Tibial nerve (tissue), 4 donors: ENCODE measurements at places on chromosomes 16 and 17. TPM values are rescaled to one million over a fixed set of nuclear protein-coding genes. Genes with fewer than 3 reads are reported as not detected.
A peak's percentile ranks its signal among the peaks of the same experiment; 100 is the strongest.

DNA sequence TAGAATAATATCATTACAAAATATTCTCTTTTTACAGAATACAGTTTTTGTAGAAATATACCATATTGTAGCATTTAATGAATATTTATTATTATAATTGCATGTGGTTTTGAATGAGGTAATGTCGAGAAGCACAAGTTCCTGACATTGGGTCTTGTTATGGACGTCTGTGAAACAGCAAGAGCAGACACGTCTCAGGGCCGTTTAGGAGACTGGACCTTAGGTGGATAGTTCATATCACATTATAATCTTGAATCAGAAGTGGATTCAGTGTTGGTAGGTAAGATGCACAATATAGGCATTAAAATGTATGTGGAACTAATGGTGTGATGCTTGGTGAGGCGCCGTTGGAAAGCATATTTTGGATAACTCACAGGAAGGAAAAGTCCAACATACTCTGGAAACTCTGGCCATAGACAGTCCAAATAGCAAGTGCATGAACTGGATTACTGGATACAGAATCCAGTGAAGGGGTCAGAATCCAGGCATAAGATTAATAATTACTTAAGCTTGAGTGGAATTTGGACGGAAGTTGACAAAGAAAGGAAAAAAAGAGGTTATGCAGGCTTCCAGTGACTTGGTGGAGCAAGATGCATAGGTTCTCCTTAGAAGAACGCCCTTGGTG lies 17.2 kb downstream of the ABCA8 start:
- H3K27ac ChIP-seq = no peak overlapping the region
- no peak for DNase-seq
- H3K4me3 ChIP-seq = no peak overlapping the region
- H3K4me1 ChIP-seq = peaks cover 18% of the 10 kb centered on the region
- H3K27me3 ChIP-seq = no peaks in the 10 kb centered on the region
- H3K36me3 ChIP-seq = no peaks in the 10 kb centered on the region

- no peaks in the 10 kb centered on the region for H3K36me3 ChIP-seq
- DNase-seq = no peak
- H3K4me3 ChIP-seq = no peak overlapping the region
- no peak overlapping the region for H3K27ac ChIP-seq
- H3K4me1 ChIP-seq = no peaks in the 10 kb centered on the region
- no peaks in the 10 kb centered on the region for H3K27me3 ChIP-seq
These were observed 13.4 kb downstream of the USP43 start for GRCh38 chr17:9658593-9659211.

The CHST4 gene
- not detected for total RNA-seq

- no peak for DNase-seq
- H3K4me3 ChIP-seq = no peak overlapping the region
- no peaks in the 10 kb centered on the region for H3K36me3 ChIP-seq
- no peaks in the 10 kb centered on the region for H3K27me3 ChIP-seq
These were observed 3.9 kb upstream of the TRIM25 start for GRCh38 chr17:56917559-56918296.

The CES5A gene
- not detected for total RNA-seq

The IRX6 gene
- total RNA-seq = 2.1 TPM

GRCh38 chr17:70184770-70185169 lies 15.4 kb downstream of the KCNJ2 start:
- H3K4me3 ChIP-seq = no peak overlapping the region
- no peaks in the 10 kb centered on the region for H3K27me3 ChIP-seq
- no peak for DNase-seq
- no peaks in the 10 kb centered on the region for H3K4me1 ChIP-seq
- H3K36me3 ChIP-seq = no peaks in the 10 kb centered on the region
- no peak overlapping the region for H3K27ac ChIP-seq

The GLIS2 gene
- 9.0 TPM for total RNA-seq

GRCh38 chr16:85066346-85066885 lies 38.8 kb downstream of the KIAA0513 start:
- H3K4me1 ChIP-seq = peaks cover 15% of the 10 kb centered on the region
- no peak overlapping the region for H3K4me3 ChIP-seq
- H3K27me3 ChIP-seq = no peaks in the 10 kb centered on the region
- H3K27ac ChIP-seq = no peak overlapping the region
- DNase-seq = no peak
- H3K36me3 ChIP-seq = peaks cover 12% of the 10 kb centered on the region

GRCh38 chr17:75566416-75566815 lies 21.2 kb upstream of the MYO15B start:
- no peak overlapping the region for H3K4me3 ChIP-seq
- H3K27me3 ChIP-seq = no peaks in the 10 kb centered on the region
- DNase-seq = no peak

DNA sequence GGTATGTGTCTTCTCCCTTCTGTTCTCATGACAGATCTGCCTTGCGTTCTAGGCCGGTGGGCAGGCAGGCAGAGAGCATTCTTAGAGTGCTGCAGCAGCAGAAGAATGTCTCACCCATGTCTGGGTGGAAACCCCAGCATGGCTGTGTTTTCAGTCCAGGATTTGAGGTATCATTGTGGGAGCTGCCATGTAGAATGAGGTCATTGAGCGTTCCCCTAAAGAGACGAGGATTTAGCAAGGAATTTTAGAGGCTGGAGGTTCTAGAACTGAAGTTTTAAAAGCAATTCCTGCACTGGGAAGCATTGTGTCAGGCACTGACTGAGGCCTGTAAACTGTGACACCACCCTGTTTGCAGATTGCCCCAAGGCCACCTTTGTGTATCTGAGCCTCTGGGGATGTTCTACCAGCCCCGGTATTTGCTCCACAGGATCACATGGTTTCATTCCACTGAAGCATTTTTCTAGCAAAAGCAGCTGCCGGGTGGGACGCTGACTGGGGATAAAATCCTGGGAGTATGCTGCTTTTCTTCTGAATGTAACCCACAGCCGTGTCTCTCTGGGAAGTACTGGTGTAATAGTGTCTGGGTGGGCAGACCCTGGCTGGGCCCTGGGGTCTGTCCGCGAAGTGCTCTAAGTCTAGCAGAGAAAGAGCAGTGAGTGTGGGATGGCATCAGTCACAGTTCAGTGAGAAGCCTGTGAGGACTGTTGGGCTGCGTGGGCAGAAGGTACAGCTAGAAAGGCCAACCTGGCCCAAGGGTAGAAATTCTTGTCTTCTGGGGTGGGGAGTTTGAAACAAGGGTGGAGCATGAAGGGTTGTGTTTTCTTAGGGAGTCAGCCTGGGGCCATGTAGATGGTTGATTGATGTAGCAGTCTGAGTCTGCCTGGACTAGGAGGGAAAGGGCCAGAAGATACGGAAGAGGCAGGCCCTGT lies 30.2 kb downstream of the PLCD3 start:
- no peak for DNase-seq
- H3K4me3 ChIP-seq = no peak overlapping the region
- no peaks in the 10 kb centered on the region for H3K27me3 ChIP-seq

DNA sequence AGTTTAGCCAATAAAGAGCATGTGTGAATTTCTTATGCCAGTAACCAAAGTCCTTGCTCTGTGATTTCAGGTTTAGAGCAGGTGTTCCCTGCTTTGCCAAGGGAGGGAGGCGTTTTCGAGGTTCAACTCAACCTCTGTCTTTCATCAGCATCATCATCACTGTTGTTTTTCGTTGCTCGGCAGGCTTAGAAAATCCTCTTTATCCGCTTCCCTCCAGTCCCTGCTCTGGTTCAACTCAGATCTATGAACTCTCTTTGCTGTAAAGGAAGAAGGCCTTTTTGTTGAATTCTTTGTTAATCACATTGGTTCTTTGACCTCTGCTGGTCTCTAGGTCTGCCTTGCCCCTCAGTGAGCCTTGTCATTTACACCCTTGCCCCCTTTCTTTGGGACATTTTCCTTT lies 243.9 kb upstream of the RBFOX1 start:
- H3K27ac ChIP-seq = no peak overlapping the region
- no peaks in the 10 kb centered on the region for H3K36me3 ChIP-seq
- no peak overlapping the region for H3K4me3 ChIP-seq
- no peaks in the 10 kb centered on the region for H3K27me3 ChIP-seq
- DNase-seq = no peak
- no peaks in the 10 kb centered on the region for H3K4me1 ChIP-seq

DNA sequence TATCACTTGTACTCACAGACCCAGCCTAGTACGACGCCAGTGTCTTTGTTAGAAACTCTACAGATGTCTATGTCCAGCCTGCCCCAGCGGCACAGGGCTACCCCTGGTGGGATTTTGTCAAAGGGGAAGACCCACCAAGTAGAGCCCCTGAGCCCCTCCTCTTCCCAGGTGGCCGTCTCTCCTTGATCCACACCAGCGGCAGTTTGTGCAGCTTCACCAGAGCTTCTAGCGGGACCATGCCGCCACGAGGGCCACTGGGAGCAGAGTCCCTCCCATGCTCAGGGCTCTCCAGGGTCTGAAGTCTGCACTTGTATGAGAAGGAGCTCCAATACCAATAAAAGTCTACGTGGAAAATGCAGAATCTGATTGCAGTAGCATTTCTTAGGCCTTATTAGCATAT lies 157.1 kb downstream of the RPTOR start:
- H3K36me3 ChIP-seq = no peaks in the 10 kb centered on the region
- H3K4me1 ChIP-seq = no peaks in the 10 kb centered on the region
- H3K4me3 ChIP-seq = no peak overlapping the region
- no peak overlapping the region for H3K27ac ChIP-seq
- no peak for DNase-seq
- no peaks in the 10 kb centered on the region for H3K27me3 ChIP-seq

- no peak for DNase-seq
- no peak overlapping the region for H3K4me3 ChIP-seq
- H3K27me3 ChIP-seq = no peaks in the 10 kb centered on the region
- H3K27ac ChIP-seq = no peak overlapping the region
- H3K36me3 ChIP-seq = no peaks in the 10 kb centered on the region
- H3K4me1 ChIP-seq = peaks cover 21% of the 10 kb centered on the region
These were observed 45.9 kb upstream of the MEIOC start for GRCh38 chr17:44610331-44610730.

- H3K4me3 ChIP-seq = no peak overlapping the region
- no peaks in the 10 kb centered on the region for H3K27me3 ChIP-seq
- no peak for DNase-seq
These were observed 32.4 kb upstream of the NF1 start for GRCh38 chr17:31062346-31062745.

DNA sequence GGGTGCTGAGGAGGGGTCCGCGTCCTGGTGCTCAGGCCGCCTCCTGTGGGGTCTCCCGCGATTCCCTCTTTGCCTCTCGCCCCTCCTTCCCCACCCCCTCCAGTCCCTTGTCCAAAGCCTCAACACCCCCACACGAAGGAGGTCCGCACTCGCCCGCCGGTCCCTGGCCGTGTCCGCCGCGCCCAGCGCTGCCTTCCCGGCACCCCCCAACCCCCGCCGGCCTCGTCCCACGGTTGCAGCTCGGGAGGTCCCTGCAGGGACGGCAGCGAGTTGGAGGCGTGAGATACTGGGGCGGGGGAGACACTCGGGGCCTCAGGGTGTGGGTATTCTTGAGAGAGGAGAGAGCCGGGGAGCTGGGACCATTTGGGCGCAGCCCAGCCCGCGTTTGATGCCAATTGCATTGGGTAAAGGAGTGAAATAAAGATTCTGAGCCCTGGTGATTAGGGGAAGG lies 468 bp downstream of the FLYWCH2 start:
- H3K27ac ChIP-seq = peak overlapping the region; percentile 95
- no peaks in the 10 kb centered on the region for H3K36me3 ChIP-seq
- DNase-seq = no peak

The HIC1 gene
- 64.7 TPM for total RNA-seq

GRCh38 chr16:67893743-67894399 lies 817 bp downstream of the PSKH1 start:
- no peaks in the 10 kb centered on the region for H3K36me3 ChIP-seq
- no peak for DNase-seq
- no peaks in the 10 kb centered on the region for H3K27me3 ChIP-seq
- H3K4me1 ChIP-seq = peaks cover 26% of the 10 kb centered on the region
- peak overlapping the region; percentile 98 for H3K4me3 ChIP-seq

GRCh38 chr16:67241008-67241900 lies 6.0 kb downstream of the FHOD1 start:
- peak overlapping the region; percentile 77 for H3K27ac ChIP-seq
- H3K27me3 ChIP-seq = no peaks in the 10 kb centered on the region
- H3K36me3 ChIP-seq = peaks cover 14% of the 10 kb centered on the region
- no peak overlapping the region for H3K4me3 ChIP-seq
- no peak for DNase-seq

- no peaks in the 10 kb centered on the region for H3K27me3 ChIP-seq
- H3K4me1 ChIP-seq = no peaks in the 10 kb centered on the region
These were observed 15.9 kb downstream of the GNPTG start for GRCh38 chr16:1367486-1368174.
